ENCODE measurements at places on chromosomes 4 and X. TPM values are rescaled to one million over a fixed set of nuclear protein-coding genes. Genes with fewer than 3 reads are reported as not detected.

GRCh38 chr4:176259330-176260090, 9.5 kb downstream of the ASB5 start:
- no peak overlapping the region for H3K27ac ChIP-seq
- DNase-seq, result no peak
- no peaks in the 10 kb centered on the region for H3K27me3 ChIP-seq
- H3K4me3 ChIP-seq, result no peak overlapping the region

GRCh38 chrX:40504801-40505605, 75.8 kb upstream of the ATP6AP2 start:
- H3K27me3 ChIP-seq, result no peaks in the 10 kb centered on the region
- peak; percentile 20 for DNase-seq
- H3K27ac ChIP-seq, result no peak overlapping the region
- H3K36me3 ChIP-seq, result no peaks in the 10 kb centered on the region
- no peaks in the 10 kb centered on the region for H3K4me1 ChIP-seq

Gene GUCY1B1
- 13.2 TPM for polyA plus RNA-seq

Gene ASB5
- 0.37 TPM for polyA plus RNA-seq

- H3K4me1 ChIP-seq, result no peaks in the 10 kb centered on the region
- no peak overlapping the region for H3K27ac ChIP-seq
- no peaks in the 10 kb centered on the region for H3K27me3 ChIP-seq
- peak; percentile 77 for DNase-seq
Measured at GRCh38 chr4:123856689-123857545, 460.3 kb downstream of the SPRY1 start.

Gene FAM184B
- 0.39 TPM for polyA plus RNA-seq

- no peak overlapping the region for H3K4me3 ChIP-seq
- no peaks in the 10 kb centered on the region for H3K27me3 ChIP-seq
- H3K36me3 ChIP-seq, result no peaks in the 10 kb centered on the region
- no peak for DNase-seq
- no peaks in the 10 kb centered on the region for H3K4me1 ChIP-seq
- no peak overlapping the region for H3K27ac ChIP-seq
Measured at GRCh38 chr4:110854021-110854678, 231.3 kb upstream of the PITX2 start.

DNA sequence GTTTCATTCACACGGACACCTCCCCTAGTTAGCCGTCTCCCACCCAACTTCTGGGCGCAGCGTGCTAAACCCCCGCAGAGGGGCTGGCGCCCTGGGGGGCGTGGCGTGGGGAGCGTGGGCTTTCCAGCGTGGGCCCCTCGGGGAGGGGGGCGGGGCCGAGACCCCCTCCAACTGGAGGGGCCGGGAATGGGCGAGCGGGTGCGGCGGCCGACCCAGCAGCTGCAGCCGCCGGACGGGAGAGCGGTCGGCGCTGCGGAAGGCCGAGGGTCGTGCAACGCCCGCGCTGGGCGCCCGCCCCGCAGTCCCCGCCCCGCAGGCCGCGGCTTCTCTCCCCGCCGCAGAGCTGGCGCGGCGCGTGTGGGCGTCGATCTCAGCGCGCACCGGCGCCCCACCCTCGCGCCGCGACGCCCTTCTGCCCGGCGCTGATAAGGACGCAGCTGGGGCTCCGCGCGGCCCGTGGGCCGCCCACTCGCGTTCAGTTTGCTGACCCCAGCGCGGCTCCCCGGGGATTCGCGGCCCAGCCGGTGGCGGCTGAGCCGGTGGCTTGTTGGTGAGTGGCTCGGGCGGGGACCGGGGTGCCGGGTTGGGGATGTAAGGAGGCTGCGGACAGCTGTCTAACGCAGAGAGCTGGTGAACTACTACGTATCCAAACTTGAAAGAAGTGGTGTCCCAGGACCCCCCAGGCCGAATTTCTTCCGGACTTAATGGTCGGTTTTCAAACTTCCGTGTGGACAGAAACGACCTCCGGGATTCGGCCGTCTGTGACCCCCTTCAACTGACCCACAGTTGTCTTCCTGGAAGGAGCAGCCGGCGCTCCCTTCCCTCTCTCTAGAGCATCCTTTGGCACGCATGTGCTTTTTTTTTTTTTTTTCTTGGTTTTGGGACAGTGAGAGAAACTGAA, 1.5 kb downstream of the FHDC1 start:
- H3K4me1 ChIP-seq, result no peaks in the 10 kb centered on the region
- no peaks in the 10 kb centered on the region for H3K36me3 ChIP-seq
- peak; percentile 48 for DNase-seq

GRCh38 chr4:2436301-2436700, 17.5 kb downstream of the CFAP99 start:
- no peak overlapping the region for H3K4me3 ChIP-seq
- no peak for DNase-seq
- no peaks in the 10 kb centered on the region for H3K36me3 ChIP-seq
- no peaks in the 10 kb centered on the region for H3K27me3 ChIP-seq
- H3K27ac ChIP-seq, result no peak overlapping the region
- no peaks in the 10 kb centered on the region for H3K4me1 ChIP-seq

DNA sequence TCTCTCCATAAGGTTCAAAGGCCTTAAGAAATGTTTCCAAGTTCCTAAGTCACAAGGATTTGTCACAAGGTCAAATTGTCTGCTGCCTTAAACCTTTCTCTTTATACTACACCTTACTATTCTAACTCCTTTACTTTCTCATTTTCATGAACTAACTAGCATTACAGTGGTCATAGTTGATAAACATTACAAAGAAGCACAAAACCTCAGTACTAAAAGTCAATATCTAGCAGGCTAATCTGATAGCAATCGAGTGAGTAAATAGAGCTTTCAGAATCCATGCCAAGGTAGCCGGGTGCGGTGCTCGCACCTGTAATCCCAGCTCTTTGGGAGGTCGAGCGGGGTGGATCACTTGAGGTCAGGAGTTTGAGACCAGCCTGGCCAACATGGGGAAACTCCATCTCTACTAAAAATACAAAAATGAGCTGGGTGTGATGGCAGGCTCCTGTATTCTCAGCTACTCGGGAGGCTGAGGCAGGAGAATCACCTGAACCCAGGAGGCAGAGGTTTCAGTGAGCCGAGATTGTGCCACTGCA, 510.0 kb downstream of the GBA3 start:
- DNase-seq, result no peak
- no peaks in the 10 kb centered on the region for H3K27me3 ChIP-seq
- no peak overlapping the region for H3K4me3 ChIP-seq
- no peaks in the 10 kb centered on the region for H3K4me1 ChIP-seq
- H3K27ac ChIP-seq, result no peak overlapping the region
- H3K36me3 ChIP-seq, result no peaks in the 10 kb centered on the region

DNA sequence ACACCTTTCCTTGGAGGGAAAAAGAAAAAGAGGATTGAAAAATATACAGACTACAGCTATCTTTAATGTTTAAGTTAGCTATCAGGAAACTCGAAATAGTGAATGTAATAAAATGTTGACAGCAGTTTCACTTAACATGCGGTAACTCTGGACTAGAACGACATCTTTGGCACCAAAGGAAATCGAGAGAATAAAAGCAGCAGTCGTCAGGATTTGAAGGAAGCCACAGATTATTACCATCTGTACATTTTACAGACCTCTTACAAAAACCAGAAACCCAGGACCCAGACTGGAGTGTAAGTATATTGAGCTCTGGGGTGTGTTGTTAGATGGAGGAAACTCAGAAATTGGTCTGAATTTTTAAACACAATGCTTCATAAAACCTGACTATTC, 51.6 kb upstream of the STOX2 start:
- H3K27ac ChIP-seq, result no peak overlapping the region
- no peak for DNase-seq
- no peak overlapping the region for H3K4me3 ChIP-seq
- no peaks in the 10 kb centered on the region for H3K36me3 ChIP-seq

GRCh38 chr4:67456577-67457196, 88.6 kb downstream of the CENPC start:
- H3K27me3 ChIP-seq, result no peaks in the 10 kb centered on the region
- no peak overlapping the region for H3K4me3 ChIP-seq
- H3K36me3 ChIP-seq, result no peaks in the 10 kb centered on the region

- H3K27me3 ChIP-seq, result no peaks in the 10 kb centered on the region
- H3K27ac ChIP-seq, result no peak overlapping the region
- H3K36me3 ChIP-seq, result no peaks in the 10 kb centered on the region
- no peak overlapping the region for H3K4me3 ChIP-seq
- DNase-seq, result no peak
- H3K4me1 ChIP-seq, result peaks cover 6% of the 10 kb centered on the region
Measured at GRCh38 chr4:135177321-135177720, 975.7 kb upstream of the PABPC4L start.

Gene EMCN
- 140 TPM for polyA plus RNA-seq

Gene TMEM131L
- polyA plus RNA-seq, result 3.0 TPM

GRCh38 chr4:100348473-100348872, 158.2 kb upstream of the DDIT4L start:
- H3K4me3 ChIP-seq, result no peak overlapping the region
- no peaks in the 10 kb centered on the region for H3K27me3 ChIP-seq
- no peaks in the 10 kb centered on the region for H3K36me3 ChIP-seq
- H3K27ac ChIP-seq, result no peak overlapping the region
- no peaks in the 10 kb centered on the region for H3K4me1 ChIP-seq
- no peak for DNase-seq

DNA sequence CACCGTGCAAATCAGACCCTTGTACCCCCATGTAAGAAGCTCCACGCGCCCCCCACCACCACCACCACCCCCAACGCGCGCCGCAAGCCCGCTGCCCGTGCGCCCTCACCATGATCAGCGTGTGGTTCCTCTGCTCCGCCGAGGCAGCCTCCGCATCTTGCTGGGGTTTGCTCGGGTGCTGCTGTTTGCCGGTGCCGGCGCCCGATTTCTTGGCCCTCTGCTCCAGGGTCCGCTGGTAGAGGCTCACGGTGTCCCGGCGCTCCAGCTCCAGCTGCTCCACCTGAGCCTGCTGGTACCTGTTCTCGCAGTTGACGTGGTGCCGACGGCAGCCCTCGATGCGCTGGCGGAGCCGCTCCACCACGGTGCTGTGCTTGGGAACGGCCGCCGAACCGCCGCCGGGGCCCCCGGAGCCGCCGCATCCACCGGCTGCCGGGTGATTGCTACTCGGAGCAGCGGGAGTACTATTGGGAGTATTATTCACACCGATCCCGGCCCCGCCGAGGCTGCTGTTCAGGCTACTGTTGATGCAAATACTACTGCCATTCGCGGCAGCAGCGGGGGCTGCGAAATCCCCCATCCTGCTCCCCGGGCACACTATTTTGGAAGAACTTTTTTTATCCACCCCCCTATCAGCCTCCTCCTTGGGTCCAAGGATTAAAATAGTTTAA, 1.1 kb downstream of the MAML3 start:
- no peaks in the 10 kb centered on the region for H3K36me3 ChIP-seq
- peak overlapping the region; percentile 96 for H3K4me3 ChIP-seq
- H3K27me3 ChIP-seq, result no peaks in the 10 kb centered on the region

Gene LRP2BP
- polyA plus RNA-seq, result 0.99 TPM

Gene NMU
- 0.54 TPM for polyA plus RNA-seq

DNA sequence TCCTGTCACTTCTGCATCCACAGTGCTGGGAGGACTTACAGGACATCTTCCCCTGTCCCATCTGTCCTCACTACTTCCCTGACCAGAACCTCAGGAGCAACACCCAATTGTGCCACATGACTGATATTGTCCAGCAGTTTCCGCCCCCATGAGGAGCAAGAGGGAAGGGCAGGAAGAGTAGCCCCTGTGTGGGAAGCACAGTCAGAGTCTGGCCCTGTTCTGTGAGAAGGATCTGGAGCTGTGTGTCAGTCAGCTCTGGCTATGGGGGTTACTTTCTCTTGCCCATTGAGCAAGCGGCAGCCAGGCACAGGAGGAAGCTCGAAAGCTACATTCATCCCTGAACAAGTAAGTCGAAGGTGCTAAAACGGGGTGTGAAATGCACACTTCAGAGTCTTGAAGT, 14.8 kb upstream of the TRIM60 start:
- no peak overlapping the region for H3K27ac ChIP-seq
- no peaks in the 10 kb centered on the region for H3K4me1 ChIP-seq
- H3K36me3 ChIP-seq, result no peaks in the 10 kb centered on the region
- DNase-seq, result no peak

GRCh38 chr4:73979407-73979957, 2.3 kb downstream of the PF4 start:
- no peak for DNase-seq
- H3K4me1 ChIP-seq, result no peaks in the 10 kb centered on the region
- no peaks in the 10 kb centered on the region for H3K27me3 ChIP-seq
- no peak overlapping the region for H3K27ac ChIP-seq
- no peaks in the 10 kb centered on the region for H3K36me3 ChIP-seq
- no peak overlapping the region for H3K4me3 ChIP-seq

GRCh38 chr4:159021597-159022385, 81.1 kb upstream of the RAPGEF2 start:
- no peak for DNase-seq
- no peaks in the 10 kb centered on the region for H3K4me1 ChIP-seq
- no peak overlapping the region for H3K27ac ChIP-seq
- no peaks in the 10 kb centered on the region for H3K27me3 ChIP-seq
- H3K36me3 ChIP-seq, result no peaks in the 10 kb centered on the region
- H3K4me3 ChIP-seq, result no peak overlapping the region

DNA sequence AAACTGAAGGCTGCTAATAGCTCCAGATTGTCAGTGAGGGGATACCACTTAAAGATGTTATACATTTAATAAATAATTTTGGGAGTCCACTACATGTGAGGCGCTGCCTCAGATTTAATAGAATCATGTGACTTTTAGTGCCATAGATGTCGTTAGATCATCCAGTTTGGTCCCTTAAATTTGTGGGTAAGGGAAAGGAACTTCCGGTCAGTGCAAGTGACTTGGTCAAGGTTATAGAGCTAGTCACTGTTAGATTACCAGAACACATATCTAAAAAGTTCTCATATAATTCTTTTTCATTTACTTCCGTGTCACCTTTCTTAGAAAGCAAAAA, 529 bp upstream of the UBA6 start:
- DNase-seq, result no peak
- H3K27me3 ChIP-seq, result no peaks in the 10 kb centered on the region
- H3K4me1 ChIP-seq, result no peaks in the 10 kb centered on the region
- peak overlapping the region; percentile 98 for H3K4me3 ChIP-seq

Gene GAB3
- polyA plus RNA-seq, result 0.95 TPM

Gene FRAS1
- polyA plus RNA-seq, result 6.5 TPM

DNA sequence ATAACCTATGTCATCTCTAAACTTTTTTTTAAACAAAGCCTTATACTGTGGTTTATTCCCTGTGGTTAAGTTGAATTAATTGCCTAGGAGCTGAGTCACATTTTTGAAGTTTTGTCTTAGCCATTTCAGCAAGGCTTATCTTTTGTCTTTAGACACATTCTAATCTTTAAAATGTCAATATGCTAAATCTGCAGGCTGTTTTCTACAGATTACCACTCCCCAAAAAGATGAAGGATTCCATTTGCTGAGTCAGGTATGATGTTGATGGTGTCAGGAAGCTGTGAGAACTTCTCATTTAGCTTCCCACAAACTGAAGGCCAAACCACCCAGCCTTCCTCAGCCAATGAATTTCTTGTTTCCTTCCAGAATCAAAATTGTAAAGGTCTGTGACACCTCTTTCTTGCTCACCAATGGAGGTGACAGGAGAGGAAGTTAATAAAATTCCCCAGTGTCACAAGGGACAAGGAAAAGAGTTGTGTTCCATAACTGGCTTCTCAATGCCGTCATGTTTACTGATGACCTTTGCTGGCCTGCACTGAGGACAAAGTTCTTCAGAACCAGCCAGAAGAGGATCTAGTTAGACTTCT, 3.7 kb upstream of the CXCL6 start:
- H3K4me1 ChIP-seq, result no peaks in the 10 kb centered on the region
- no peak overlapping the region for H3K27ac ChIP-seq
- H3K4me3 ChIP-seq, result no peak overlapping the region
- no peaks in the 10 kb centered on the region for H3K27me3 ChIP-seq
- no peak for DNase-seq

GRCh38 chrX:7170898-7171297, 22.9 kb upstream of the PUDP start:
- no peaks in the 10 kb centered on the region for H3K36me3 ChIP-seq
- DNase-seq, result no peak
- H3K27ac ChIP-seq, result no peak overlapping the region
- no peaks in the 10 kb centered on the region for H3K4me1 ChIP-seq
- H3K27me3 ChIP-seq, result no peaks in the 10 kb centered on the region

Measured in kidney (tissue), 22 donors.